ENCODE measurements at places on chromosomes 16 and 17.

GRCh38 chr17:19268611-19269010, 31.4 kb downstream of the EPN2 start:
- DNase-seq: no peak

DNA sequence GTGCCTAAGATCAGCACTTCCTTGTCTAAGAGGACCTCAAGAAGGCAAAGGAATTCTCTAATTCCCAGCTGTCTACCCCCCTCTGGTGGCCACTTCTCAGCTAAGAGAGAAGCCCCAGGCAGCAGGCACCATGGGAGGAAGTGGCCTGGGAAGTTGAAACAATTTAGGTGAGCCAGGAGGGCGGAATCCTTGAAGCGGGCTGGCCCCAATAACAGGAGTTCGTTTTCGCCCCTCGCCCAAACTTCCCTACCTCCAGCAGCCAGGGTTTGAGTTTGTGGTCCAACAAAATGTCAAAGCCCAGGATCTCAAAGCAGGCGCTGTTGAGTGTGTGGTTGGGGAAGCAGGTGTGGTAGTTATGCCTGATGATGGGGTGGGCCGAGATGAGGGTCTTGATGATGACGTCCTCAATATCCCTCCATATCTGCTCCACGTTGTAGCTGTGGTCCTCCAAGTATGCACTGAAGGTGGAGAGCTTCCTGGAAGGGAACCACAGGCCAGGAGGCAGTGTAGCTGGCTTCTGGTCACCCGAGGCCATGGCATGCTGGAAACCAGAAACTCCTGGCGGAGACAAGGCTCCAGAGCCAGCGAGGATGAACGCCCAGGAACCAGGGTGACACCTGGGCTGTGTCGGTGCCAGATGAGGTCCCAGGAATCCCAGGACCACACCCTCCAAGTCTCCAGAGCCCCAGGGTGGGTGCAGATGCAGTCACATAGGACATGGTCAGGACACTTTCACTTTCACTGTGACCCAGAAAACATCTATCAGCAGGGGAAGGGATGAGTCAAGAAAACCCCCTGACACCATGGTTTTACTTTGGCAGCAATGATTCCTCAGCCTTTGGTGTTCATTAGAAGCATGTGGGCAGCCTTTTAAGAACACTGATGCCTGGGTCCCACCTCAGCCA, 25.6 kb downstream of the TTLL6 start:
- peak; percentile 94 for DNase-seq

DNA sequence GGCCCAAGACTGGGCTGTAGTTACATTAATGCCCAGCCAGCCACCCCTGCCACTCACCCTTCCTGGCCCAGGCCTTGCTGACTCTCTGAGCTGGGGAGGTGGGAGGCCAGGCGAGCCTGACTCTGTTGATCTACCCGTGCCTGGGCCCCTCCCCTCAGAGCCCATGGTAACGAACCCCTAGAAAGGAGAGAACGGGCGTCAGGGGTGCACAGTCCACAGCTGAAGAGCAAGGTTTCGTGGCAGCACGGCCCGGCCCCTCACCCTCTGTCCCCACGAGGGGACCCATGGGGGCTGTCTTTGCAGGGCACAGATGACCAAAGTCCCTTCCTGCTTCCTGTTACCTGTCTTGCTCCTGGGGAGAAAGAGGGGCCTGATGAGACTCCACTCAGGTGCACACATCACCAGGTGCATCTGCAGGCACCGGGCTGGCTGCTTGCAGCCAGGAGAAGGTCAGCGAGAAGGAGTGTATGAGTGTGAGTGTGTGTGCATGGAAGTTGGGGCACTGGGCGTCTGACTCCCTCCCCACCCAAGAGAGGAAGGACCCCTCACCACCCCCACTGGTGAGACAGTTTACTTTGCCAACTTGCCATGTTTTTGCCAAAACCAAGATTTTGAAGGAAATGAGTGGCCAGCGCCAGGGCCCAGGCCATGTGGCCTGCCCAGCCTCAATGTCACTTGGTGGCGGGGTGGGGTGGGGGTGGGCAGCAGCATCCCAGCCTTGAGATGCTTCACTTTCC, 359.1 kb downstream of the SEC14L1 start:
- no peak for DNase-seq

DNA sequence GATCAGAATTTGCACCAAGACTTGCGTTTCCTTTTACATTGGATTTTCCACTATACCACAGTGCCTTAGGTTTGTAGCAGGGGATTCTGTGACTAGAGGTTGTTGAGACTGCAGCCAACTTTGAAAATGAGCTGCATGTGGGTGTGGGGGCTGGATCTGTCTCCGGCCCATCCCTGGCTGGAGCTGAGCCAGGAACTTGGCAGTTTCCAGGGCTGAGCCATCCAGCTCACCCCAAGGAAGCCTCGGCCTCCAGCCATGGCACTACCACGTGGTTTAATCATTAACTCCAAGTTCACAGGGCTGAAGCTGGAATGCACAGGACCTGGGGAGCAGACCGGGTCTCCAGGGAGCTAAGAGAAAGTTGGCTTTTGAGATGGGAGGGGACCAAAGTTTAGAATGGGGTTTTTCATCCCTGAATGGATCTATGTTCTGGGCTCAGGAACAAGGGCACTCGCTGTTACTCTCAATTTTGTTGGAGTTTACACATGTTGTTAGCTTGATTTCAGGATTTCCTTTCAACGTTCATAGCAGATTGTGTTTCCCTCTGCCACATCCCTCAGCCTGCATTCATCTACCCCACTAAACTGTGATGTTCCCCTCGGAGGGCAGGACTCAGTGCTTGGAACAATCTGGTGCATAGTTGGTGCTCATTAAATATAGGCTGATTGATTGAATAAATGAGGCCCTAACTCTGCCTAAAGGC, 42.3 kb upstream of the HNF1B start:
- DNase-seq: peak; percentile 99

- peak; percentile 81 for DNase-seq
These were observed 644 bp downstream of the NFAT5 start for GRCh38 chr16:69566240-69566980.

DNA sequence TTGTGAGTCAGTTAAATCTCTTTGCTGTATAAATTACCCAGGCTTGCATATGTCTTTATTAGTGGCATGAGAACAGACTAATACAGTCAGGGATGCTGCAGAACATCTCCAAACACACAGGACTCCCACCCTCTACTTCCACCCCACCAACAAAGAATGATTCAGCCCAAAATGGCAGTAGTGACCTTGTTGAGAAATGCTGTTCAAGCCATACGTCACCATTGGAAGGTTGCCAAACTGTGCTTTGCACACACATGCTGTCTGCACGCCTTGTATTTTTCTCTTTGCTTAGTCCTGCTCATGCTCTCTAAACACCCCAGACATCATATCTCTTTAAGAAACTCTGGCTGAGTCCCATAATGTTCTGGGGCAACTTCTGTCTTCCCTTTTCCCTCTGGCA, 589.6 kb downstream of the WWOX start:
- DNase-seq: no peak

GRCh38 chr17:64020056-64020766, at the start of gene ICAM2:
Gene ICAM2, minus strand, starts transcription at chr17:64020633. Its CDS starts 13,942 bp downstream, at chr17:64006691.
- peak; percentile 20 for DNase-seq

- no peak for DNase-seq
These were observed 1231.8 kb downstream of the CDH11 start for GRCh38 chr16:63890081-63890480.

- DNase-seq: peak; percentile 76
These were observed 3.8 kb upstream of the C1QL1 start for GRCh38 chr17:44971776-44972483.

- DNase-seq: peak; percentile 26
These were observed 356.3 kb upstream of the SOX9 start for GRCh38 chr17:71764505-71764904.

DNA sequence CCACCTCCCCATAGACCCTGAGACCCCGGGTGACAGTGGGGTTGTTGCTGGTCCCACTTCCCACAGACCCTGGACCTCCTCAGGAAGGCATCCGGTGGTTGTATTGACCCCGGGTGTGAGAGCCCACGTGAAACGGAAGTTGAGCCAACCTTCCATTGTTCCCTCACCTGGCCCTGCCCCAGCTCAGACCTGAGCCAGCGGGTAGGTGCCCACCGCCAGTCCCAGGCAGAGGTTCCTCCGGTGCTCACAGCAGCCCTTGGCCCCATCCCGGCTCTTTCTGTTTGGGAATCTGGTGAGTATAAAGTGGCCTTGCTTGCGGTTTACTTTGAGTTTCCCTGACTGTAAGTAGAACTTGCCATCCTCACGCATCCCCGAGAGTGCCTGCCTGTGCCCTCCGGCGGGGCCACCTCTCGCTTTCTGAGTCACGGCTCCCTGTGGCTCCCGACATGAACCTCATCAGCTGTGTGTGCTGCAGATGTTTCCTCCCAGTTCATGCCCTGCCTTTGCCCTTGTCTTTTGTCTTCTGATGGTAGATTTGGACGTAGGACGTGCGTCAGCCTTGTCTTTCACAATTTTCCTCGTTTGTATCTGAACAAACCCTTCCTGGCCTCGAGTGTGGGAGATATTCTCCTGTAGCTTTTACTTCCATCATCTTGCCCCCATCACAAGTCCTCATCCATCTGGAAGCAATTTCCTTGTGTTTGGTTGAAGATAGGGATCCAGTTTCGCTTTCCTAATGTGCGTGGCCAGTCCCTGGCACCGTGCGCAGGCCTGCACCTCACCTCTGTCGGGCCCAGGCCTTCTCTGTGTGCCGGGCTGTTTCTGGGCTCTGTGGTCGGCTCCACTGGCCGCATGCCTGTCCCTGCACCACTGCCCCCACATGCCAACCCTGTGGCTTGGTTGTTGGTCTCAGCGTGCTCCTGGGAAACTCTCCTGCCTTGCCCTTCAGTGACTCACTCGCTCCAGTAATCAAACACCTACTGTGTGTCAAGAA, 76.0 kb downstream of the METRNL start:
- no peak for DNase-seq

DNA sequence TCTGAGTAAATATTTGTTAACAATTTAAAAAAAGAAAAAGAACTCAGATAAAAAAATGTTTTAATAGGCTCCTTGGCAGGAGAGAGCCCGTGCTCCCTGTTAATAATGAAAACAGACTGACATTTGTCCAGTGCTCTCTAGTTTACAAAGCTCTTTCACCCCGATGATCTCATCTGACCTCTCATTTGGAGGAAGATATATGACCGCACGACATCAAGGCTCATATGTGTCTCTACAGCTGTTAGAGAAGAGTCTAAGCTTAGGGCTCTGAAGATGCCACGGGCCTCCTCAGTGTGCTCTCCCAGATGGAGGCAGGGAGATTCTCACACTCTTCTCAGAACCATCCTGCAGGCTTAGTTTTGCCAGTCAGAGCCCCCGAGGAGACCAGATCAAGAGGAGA, 280.8 kb upstream of the IRX5 start:
- DNase-seq: no peak

DNA sequence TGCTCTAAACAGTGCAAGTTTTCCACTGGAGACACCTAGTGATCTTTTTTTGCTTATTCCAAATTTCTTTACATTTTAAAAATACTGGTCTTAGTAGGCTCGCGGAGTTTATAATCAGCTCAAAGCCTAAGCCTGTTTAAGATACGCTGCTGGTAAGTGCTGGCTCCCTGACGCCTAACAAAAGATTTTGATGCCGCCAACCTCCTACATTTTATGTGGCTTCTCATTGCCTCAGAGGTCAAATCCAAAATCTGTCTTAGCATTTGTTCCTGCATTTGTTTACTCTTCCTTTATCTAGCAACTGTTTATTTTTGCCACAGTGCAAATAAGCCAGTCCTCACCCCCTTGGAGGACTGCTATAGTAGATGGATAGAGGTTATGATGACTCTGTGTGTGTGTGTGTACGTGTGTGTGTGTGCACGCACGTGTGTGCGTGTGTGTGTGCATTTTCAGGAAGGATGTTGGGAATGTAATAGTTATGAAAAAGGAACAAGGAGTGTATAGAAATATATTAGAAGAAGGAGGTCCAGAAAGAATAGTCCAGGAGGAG, 24.8 kb downstream of the HS3ST3B1 start:
- DNase-seq: no peak

GRCh38 chr17:16272111-16272840, 55.3 kb downstream of the PIGL start:
- no peak for DNase-seq

GRCh38 chr17:77144227-77144626, 3.5 kb downstream of the SEC14L1 start:
- DNase-seq: no peak

DNA sequence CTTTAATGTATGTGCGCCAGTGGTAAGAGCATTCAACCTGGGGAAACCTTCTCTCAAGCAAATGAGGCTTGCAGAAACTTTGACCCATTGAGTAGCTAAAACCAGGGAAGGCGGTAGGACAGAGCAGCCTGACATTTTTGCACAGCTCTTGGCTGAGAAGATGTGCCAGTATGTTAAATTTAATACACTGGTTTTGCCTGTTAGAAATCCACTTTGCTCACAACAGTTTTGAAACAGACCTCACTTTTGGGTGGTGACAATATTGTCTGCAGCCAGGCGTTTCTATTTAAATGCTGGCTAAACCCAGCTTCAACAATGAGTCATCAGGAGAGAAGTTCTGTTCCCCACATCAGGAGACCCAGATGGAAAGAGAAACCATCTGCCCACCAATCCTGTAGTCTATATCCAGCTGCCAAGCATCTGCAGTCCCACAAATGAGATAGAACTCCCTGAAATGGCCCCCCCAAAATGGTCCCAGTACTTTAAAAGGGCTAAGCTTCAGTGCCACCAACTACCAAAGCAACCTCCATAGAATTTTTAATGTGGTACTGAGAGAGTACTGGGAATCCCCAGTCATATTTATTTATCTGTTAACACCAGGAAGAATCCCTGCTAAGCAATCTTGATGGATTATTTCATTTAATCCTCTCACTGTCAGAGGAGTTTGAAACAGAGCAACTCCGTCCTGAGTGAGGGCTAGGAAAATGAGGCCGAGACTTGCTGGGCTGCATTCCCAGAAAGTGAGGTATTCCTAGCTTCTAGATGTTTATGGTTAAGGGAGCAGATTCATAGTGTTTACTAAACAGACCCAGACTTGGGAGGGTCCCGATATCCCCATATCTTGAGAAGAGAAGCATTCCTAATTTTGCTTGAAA, 29.0 kb upstream of the CLEC3A start:
- DNase-seq: no peak

GRCh38 chr16:11478431-11479119, 108.1 kb downstream of the LITAF start:
- DNase-seq: no peak

DNA sequence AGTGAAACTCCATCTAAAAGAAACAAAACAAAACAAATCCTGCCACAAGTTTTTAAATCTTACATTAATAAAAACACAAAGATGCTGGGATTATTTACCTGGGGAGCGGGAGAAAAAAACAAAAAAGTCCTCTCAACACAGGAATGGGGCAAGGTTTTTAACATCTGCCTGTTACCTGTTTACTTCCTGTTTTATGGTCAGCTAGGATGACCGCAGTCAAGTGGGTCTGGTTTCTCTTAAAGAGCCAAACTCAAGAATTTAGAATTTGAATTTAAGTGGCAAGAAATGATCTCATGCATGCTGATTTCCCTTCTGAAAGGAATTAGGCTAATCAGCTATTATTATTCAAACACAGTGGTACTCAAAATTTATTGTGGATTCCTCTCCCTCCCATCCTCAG, 39.7 kb upstream of the TBC1D3K start:
- peak; percentile 34 for DNase-seq

DNA sequence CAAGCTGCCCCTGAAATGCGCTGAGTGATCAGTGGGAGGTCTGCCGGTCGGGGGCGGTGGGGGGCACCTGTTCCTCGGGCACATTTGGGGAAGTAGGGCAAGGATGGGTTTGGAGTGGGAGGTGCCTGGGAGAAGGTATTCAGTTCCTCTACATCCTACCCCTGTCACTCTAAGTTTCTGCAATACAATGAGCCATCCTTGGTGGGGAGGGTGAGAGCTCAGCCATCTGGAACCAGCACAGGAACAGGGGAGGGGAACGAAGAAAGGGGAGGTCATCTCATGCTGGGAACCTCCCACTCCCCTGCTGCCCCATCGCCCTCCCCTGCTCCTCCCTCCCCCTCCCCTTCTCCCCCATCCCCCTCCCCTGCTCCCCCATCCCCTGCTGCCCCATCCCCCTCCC, 4.2 kb downstream of the DPH1 start:
- peak; percentile 46 for DNase-seq
